WERI-Rb-1 (cell line): ENCODE measurements at places on chromosomes 6 and 20.

DNA sequence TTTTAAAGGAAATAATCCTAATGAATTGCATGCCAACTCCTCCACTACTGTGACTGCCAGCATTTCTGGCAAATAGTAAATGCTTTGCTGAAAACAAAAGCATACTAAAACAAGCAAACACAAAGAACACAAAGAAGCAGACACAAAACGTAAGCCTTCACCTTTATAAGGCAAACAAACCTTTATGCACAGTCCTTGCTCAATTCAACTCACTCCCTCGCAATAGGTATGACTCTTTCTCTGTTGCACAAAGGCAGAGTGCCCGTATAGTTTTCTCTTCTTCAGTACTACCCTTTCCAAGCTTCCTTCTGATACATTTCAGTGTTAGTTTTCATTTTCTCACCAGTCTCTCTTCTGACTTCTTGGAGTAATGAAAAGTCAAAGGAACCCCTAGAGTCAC, 63.9 kb downstream of the PDE10A start:
- DNase-seq, result no peak

GRCh38 chr6:18491308-18492045, 104.3 kb downstream of the RNF144B start:
- DNase-seq, result no peak

DNA sequence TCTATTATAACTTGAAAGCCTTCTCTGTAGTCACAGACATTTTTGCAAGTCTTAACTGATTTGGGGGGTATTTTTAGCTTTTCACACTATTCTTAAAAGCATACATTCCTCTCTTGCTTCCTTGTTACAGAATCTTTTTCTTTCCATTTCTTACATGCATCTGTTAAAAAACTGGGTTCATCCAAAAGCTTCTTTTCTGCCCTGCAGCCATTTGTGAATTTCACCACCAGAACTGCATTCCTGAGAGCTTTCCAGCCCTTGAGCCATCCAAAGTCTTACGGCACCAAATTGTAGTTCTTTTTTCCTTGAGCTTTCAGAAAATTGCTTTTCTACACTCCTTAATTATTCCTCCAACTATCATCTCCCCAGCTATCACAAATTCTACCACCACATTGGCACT, 19.7 kb upstream of the GSTA4 start:
- DNase-seq, result no peak

GRCh38 chr20:16626849-16627248, 53.6 kb upstream of the KIF16B start:
- no peak for DNase-seq

GRCh38 chr20:52619101-52619500, 353.1 kb upstream of the TSHZ2 start:
- DNase-seq, result no peak

DNA sequence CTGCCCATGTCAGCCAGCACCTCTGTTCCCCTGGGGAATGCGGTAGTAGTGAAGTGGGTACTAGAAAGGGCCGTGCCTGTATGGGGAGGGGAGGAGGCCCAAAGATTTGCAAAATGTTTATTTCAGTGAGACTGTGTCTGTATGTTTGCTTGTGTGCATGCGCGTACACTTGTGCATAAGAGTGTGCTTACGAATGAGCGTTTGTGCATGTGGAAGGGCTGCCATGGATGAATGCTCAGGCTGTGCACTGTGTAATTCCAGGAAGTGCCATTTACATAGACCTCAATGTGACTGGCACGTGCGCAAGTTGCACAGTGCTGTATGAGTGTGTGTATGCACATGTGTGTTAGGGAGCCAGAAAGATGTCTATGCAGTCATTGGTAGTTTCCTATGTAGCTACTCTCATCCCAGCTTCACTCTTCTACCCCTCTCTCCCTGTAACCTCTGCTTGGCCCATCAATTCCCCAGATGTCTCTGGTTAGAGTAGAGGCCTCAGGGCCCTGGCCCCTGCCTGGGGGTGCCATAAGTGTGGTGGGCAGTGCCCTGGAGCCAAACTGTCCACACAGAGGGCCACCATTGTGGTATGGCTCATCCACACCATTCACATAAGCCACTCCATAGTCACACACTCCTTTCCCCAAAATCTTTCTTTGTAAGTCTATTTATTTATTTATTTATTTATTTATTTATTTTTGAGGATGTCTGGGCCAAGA, 26.8 kb upstream of the SLC22A7 start:
- no peak for DNase-seq

DNA sequence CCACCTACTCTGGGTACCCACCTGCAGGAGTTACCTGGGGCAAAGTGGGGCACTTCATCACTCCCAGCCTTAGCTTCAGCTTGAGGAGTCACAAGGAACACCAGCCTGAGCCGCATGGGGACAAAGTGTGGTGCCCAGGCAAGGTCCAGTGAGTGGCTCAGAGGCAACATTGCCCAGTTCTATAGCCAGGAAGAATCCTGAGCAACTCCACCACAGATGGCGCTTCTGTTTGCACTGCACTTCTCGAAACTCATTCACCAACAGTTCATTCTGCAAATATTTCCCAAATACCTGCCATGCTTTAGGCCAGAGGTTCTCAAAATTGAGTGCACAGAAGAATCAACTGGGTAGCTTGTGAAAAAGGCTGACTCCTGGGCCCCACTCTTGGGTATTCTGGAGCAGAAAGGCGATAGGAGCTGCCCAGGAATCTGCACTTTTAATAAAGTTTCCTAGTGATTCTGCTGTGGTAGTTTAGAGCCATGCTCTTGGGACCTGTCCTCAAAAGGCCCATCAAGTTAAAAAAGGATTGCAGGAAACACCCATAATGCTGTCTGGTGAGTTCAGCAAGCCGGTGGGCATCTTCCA, 83.1 kb downstream of the VEGFA start:
- DNase-seq, result no peak

DNA sequence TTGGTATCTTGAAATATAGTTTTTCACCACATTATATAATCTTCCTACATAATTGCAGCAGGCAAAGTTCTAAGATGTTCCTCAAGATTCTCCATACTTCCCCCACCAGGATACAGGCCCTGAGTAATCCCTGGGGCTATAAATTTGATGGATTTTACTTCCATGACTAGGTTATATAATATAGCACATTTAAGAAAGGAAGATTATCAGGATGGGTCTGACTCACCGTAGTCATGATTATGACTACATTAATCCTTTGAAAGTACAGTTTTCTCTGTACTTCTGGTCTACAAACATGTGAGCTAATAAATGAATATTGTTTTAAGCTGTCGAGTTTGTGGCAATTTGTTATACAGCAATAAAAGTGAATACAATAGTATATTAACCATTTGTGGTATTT, 122.5 kb downstream of the MACROD2 start:
- no peak for DNase-seq

DNA sequence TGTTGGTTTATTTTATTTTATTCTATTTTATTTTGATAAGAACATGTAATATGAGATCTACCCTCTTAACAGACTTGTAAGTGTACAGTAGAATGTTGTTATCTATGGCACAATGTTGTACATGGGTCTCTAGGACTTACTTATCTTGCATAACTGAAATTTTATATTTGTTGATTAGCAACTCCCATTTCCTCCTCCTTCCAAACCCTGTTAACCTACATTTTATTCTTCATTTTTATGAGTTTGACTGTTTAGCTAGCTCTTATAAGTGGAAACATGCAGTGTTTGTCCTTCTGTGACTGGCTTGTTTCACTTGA, 37.9 kb upstream of the BCAS1 start:
- DNase-seq, result no peak

- no peak for DNase-seq
Observed at GRCh38 chr20:59221049-59221706, 57.6 kb downstream of the ZNF831 start.

- peak; percentile 94 for DNase-seq
Observed at GRCh38 chr20:49216991-49217578, 2.1 kb upstream of the DDX27 start.

DNA sequence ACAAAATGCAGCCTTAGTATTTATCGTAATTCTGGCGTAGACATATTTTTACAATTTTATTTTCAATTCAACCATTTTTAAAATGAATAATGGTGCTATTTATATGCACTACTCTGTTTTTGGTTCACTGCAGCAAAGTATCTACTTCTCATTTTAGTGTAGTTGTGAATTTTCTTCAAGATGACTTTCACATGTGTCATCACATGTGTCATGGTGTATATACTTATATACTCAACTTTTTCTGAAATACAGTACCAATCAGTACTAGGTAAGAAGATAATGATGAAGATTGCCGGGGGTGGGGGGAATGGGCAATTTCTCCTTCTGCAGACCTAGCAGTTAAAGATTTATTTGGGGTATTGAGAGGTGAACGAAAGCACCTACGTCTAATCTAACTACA, 634.5 kb downstream of the PHF3 start:
- DNase-seq, result no peak

GRCh38 chr6:1068068-1068467, 243.8 kb upstream of the FOXQ1 start:
- no peak for DNase-seq

- DNase-seq, result peak; percentile 97
Observed at GRCh38 chr20:23361476-23362391, at the start of gene GZF1. Gene GZF1 (plus strand): TSS chr20:23362182. CDS start chr20:23364384, 2,202 bp downstream.

DNA sequence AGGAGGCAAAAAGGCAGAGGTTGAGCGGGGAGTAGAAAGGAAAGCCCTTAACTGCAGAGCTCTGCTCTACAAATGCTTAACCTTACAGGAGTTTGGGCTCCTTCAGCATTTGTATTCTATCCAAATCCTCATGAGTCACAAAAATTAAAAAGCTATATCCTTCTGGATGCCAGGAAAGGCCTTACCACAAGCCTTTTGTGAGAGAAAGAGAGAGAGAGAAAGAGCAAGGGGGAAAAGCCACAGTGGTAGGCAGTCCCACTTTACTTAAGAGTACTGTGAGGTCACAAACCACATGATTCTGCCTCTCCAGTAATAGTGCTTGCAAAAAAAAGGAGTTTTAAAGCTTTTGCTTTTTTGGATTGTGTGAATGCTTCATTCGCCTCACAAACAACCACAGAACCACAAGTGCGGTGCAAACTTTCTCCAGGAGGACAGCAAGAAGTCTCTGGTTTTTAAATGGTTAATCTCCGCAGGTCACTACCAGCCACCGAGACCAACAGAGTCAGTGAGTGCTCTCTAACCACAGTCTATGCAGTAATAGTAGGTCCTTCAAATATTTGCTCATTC, at the start of gene RUNX2:
Gene RUNX2, plus strand, starts transcription at position 375 of the 567 bp plus-strand sequence. CDS start 397 bp downstream, outside the sequence.
- DNase-seq, result no peak

DNA sequence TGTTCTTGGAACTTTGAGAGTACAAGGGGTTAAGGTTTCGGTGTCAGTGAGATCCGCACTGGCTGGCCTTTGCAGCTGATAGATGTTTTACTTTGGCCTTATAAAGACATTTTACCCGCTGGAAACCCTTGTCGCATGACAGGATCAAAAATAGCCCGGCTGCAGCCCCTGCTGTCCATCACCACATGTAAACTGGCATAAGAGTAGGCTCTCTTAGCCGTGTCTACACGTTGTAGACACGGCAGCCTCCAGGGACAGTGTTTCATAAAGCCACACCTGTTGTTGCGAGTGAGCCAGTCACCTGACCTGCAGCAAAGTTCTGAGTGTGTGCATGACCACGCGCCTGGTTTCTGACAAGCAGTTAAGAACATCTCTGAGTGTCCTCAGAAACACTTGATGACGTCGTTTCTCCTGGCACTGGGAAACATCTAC, 8.5 kb downstream of the RBM24 start:
- no peak for DNase-seq

DNA sequence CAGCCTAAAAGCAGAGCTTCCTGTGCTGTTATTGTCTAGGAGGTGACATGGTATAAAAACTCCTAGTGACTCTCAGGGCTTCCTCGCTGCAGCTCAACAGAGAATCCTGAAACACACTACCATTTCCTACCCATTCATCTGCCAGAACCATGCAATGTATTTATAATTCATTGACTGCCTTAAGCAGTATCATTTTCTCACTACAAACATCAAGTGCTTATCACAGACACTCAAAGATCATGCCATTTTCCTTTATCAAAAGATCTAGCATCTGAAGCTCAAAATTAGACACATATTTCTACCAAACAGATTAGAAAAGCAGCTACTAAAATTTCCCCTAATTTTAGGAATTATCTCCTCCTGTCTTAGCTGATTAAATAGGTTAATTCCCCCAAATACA, 70.4 kb upstream of the IPCEF1 start:
- no peak for DNase-seq

GRCh38 chr20:37969949-37970855, 63.1 kb downstream of the TTI1 start:
- DNase-seq, result no peak

DNA sequence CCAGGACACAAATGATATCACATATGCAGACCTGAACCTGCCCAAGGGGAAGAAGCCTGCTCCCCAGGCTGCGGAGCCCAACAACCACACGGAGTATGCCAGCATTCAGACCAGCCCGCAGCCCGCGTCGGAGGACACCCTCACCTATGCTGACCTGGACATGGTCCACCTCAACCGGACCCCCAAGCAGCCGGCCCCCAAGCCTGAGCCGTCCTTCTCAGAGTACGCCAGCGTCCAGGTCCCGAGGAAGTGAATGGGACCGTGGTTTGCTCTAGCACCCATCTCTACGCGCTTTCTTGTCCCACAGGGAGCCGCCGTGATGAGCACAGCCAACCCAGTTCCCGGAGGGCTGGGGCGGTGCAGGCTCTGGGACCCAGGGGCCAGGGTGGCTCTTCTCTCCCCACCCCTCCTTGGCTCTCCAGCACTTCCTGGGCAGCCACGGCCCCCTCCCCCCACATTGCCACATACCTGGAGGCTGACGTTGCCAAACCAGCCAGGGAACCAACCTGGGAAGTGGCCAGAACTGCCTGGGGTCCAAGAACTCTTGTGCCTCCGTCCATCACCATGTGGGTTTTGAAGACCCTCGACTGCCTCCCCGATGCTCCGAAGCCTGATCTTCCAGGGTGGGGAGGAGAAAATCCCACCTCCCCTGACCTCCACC, 42.2 kb downstream of the SIRPA start:
- no peak for DNase-seq

DNA sequence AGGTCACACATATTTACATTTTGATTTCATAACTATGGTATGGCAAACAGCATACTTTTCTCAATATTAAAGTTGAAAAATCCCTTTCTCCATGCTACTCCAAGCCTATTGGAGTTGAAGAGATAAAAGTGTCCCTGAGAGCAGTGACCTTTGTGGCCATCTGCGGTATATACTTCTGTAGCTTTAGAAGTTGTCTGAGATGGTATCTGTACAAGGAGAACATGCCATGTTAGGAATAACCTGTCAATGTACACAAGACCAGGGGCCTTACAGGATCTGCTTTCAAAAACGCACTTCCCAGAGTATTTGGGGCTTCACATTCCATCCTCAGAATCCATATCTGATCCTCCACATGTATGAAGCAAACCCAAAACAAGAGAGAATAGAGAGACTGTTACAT, 226.7 kb downstream of the MEI4 start:
- no peak for DNase-seq

GRCh38 chr6:105382958-105383357, 19.9 kb downstream of the PREP start:
- no peak for DNase-seq

GRCh38 chr6:44126320-44127149, 717 bp downstream of the MRPL14 start:
- DNase-seq, result peak; percentile 77

DNA sequence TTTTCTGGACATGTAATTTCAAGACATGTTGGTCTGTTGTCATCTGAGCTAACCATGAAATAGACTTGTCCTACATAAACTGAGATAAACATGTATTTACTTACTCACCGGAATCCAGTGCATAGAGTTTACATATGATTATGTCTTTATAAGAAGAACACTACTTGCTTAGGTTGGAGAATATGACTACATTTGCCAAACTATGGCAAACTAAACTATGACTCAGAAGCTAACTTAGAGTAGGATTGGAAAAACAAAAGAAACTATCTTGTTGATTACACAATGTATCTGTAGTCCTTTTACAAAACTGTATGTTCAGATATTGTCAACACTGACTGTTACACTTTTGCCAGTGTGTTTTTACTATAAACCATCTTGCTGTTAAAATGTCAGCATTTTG, 113.3 kb downstream of the CRYBG1 start:
- DNase-seq, result no peak
